ENCODE measurements at places on chromosomes 2 and 18.
A peak's percentile ranks its signal among the peaks of the same experiment; 100 is the strongest.

DNA sequence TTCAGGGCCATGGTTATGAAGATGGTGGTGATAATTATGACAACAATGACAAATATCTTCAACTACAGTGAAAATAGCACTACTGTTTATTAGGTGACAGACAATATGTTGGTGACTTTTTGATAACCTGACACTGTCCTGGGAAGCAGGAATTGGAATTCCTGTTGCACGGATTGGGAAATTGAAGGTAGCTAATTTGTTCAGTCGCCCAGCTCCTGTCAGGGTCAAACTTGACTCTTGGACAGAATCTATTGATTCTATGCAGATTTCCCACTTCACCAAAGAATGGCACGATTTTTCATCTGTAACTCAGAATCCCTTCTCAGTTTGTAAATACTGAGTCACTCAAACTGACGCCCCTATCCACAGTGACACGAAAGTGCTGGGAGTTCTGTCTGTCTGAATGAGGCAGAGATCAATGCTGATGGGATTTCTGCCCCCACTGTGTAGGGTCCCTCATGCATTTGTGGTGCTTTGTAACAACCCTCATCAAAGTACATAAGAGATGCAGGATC, 779.5 kb upstream of the ID2 start:
- no peak for DNase-seq

DNA sequence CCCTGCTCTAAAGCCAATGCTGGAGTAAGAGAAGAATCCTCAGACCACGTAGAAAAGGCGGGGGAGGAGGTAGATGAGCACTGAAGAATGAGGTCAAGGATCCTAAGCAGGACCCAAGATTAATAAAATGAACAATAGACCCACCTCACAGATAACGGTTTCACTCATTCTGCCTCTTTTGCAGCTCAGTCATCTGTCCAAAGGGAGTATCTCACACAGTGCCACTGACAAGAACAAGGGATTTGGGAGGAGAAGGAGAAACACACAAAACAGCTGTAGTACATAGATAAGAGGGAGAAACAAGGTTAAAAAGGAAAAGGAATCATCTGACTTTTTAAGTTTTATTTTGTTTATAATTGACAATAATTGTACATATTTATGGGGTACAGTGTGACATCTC, 30.9 kb upstream of the SULT1C4 start:
- no peak for DNase-seq

GRCh38 chr2:240588006-240588655, 1.6 kb downstream of the CAPN10 start:
- DNase-seq = peak; percentile 18

DNA sequence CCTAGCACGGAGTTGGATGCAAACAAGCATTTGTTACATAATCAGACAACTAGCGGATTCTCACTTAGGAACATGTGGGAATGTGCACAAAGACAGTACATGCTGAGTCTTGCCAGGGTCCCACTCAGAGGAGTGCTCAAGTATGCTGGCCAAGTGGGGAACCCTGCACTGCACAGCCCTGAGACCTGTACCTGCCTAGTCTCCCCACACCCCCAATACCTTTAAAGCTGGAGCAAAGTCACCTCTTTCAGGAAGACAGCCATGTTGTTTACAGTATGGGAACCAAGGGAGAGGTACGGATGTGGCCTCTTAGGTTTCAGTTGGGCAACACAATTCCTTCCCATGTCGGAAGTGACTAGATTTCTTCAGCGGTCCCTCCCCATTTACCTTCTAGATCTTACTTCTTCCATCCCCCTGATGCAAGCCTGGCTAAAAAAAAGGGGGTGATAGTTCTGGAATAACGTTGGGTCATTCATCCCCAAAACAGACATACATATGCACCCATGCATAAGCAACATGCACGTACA, 10.7 kb downstream of the CXCR1 start:
- no peak for DNase-seq

Measured in lower lobe of right lung (tissue), 2 donors.